CD4-positive, alpha-beta T cell treated with Interleukin-4 for 4 hours (primary cell): ENCODE measurements at places on chromosomes 3 and 15.
A peak's percentile ranks its signal among the peaks of the same experiment; 100 is the strongest.

GRCh38 chr3:116039651-116039985, 405.7 kb downstream of the LSAMP start:
- no peak for DNase-seq

- no peak for DNase-seq
These were observed 5.5 kb upstream of the LEKR1 start for GRCh38 chr3:156820692-156821080.

DNA sequence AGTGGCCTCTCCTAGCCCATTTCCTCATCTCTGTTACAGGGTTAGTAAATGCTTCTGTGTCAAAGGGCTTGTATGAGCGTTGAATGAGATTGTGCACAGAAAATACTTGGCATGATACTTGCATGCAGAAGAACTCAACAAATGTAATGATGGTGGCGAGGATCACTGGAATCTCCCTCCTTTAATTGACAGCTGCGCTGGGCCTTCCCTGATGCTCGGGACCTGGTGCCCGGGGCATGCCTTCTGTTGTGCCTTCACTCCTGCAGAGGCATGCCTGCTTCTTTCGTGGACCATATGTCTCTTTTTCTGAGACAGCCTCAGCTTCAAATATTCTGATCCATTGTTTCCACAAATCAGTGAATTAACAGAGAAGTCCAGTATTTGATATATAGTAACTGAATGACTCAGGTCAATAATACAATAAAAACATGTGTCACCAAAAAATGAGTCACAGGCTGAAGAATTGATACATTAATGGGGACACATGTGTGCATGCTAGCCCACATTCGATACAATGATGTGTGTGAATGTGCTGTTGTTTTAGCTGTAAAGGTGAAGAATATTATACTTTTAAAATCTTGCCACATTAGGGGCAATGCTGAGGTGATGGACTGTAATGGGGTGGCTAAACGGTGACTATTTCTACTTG, 243.3 kb upstream of the TBL1XR1 start:
- no peak for DNase-seq

DNA sequence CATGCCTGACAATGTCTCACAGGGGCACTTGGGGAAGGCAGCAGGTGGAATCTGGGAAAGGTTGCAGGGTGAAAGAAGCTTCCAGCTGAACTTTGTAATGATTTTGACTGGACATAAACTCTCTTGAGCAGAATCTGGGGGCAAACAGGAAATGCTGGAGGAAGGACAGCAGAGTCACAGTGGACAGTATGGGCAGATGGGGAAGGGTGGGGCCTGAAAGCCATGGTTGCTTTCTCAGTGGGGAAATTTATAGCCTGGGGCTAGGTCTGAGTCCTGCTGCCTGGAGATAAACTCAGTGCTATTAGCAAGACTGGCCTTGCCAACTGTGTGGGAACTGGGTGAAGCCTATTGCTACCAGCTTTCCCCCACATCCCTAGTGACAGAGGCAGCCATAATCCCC, 203.2 kb downstream of the OSBPL10 start:
- no peak for DNase-seq

DNA sequence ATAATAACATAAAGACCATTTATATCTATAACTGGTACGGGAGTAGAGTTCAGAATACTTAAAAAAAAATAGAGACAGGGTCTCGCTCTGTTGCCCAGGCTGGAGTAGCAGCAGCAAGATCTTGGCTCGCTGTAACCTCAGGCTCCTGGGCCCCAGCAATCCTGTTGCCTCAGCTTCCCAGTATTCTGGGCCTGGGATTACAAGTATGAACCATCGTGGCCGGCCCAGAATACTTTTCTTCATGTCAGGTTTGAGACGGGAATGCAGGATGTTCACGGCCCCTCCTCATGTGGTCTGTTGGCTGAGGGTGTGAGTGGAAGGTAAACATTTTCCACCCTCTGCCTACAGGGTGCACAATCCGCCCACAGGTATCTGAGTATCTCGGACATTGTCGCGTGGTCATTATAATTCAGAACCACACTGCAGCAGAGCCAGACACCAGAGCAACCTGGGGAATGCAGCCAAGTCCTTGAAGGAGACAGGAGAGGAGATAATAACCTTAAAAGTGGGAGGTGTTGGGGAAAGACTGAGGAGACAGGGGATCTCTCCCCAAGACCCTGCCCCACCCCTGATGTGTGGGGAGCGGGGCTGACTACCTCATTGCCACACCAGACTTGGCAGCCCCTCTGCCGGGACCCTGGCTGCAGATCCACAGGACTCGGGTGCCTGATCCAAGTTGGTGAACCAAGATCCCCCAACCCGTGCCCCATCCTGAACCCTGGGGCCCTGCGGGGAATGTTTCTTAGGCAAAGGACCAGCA, 106.8 kb downstream of the ADCY5 start:
- DNase-seq, result no peak

- DNase-seq, result peak; percentile 21
These were observed 246.7 kb downstream of the LPP start for GRCh38 chr3:188400494-188401243.

DNA sequence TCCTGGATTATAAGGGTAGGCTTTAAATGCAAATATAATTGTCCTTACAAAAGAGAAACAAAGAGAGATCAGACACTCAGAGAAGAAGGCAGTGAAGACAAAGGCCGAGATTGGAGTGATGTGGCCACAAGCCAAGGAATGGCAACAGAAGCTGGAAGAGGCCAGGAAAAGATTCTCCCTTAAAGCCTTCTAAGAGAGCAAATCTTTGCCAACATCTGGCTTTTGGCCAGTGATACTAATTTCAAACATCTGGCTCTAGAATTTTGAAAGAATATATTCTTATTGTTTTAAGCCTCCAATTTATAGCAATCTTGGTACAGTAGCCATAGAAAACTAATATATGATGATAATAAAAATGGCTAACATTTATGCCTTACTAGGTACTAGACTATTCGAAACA, 615.8 kb upstream of the ZNF385D start:
- DNase-seq, result no peak

- no peak for DNase-seq
These were observed 35.6 kb downstream of the SCAP start for GRCh38 chr3:47440131-47440530.

DNA sequence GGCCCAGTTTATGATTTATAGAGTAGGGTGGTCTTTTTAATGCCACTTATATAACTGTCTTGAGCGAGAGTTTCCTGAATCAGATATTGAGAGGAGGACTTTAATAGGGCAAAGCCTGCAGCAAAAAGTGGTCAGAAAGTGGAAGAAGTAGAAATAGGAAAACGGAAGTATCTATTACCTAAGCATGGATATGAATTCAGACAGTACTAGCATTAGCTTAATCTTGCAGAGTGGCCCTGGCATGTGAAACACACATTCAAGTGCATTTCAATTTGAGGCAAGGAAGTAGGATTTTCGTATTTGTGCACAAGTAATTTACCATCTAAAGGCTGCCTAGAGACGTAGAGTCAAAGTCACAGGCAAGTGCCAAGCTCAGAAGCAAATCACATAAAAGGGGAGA, 622.3 kb downstream of the DIPK2A start:
- no peak for DNase-seq

- no peak for DNase-seq
These were observed 4.8 kb upstream of the MECOM start for GRCh38 chr3:169668072-169668956.

DNA sequence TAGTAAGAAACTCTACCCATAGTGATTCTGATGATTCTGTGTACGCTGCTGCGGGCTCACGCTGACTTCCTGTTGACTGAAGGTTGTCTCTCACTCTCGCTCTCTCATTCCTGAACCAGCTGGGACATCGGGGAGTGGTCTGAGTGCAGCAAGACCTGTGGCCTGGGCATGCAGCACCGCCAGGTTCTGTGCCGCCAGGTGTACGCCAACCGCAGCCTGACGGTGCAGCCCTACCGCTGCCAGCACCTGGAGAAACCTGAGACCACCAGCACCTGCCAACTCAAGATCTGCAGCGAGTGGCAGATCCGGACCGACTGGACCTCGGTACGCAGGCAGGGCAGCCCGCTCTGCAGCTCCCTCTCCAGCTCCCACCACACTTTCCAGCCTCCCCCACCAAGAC, 63.6 kb upstream of the NR2E3 start:
- no peak for DNase-seq

- DNase-seq, result no peak
These were observed 103.1 kb downstream of the CMSS1 start for GRCh38 chr3:99920481-99921376.

GRCh38 chr15:90095521-90095959, 6.7 kb downstream of the IDH2 start:
- DNase-seq, result peak; percentile 53

DNA sequence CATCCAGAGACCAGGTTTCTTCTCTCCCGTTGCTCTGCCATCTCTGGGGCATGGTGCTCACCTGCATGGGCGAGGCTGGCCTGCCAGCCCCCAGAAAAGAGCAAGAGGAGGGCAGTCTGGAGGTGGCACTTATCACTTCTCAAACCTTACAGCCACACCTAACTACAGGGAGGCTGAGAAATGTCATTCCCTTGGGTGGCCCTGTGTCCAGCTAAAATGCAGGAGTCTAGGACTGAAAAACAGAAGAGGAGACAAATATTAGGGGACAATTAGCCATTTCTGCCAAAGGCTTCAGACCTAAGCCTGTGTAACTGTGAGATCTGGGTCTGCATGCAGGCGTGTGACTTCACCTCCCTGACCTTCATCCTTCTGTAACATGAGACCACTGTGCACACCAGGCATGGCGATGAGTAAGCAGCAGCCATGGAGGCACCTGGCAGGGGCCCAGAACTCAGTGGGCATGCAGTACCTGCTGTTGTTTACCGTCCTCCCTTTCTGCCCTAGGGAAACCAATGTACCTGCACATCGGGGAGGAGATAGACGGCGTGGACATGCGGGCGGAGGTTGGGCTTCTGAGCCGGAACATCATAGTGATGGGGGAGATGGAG, 83.4 kb downstream of the MESD start:
- no peak for DNase-seq
